ENCODE measurements at places on chromosomes 11 and 22.

DNA sequence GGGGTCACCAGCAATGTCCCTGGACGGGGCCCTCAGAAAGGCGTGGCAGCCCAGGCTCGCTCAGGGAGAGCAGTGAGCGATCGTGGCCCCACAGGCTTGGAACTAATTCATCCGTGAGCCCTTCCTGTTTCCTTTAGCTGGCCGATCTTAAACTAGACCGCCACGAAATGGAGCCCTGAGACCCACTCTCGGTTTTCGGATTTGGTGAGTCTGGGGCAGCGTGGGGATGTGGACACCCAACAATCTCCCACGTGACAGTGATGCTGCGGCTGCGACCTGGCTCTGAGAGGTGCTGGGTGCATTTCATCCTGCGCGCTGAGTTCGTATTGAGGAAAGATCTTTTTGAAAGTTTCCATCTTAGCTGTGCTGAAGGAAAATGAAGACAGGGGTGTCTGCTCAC, 501.3 kb upstream of the B3GAT1 start:
- DNase-seq = no peak

GRCh38 chr22:26887456-26887855, 230.1 kb downstream of the MIAT start:
- DNase-seq = no peak

DNA sequence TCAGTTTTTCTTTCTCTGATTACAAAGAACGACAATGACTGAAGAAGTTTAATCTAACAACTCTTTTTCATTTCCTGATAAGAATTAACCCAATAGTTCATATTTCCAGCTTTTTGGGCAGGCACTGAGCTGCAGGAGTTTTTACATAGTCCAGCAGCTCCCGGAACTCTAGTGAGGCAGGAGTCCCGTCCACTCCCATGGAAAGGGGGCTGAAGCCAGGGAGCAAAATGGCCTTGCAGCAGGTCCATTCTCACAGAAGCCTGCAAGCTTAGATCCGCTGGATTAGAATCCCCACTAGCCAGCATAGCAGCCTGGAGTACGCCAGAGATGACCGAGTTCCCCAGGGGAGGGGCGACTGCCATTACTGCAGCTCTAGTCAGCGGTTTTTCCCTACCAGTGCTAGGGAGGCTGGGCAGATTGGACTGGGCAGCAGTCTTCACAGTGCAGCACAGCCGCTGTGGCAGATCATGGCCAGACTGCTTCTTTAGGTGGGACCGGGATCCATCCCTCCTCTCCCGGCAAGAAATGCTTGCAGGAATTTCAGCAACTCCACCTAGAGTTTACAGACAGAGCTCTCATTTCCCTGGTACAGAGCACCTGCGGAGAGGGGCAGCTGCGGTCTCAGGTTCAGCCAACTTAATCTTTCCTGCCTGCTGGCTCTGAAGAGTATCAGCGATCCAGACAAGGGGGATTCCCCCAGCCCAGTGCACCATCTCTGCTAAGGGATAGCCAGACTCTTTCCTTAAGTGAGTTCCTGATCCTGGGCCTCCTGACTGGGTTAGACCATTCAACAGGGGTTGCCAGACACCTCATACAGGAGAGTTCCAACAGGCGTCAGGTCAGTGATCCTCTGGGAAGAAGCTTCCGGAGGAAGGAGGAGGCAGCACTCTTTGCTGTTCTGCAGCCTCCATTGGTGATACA, 742 bp upstream of the CASP4 start:
- no peak for DNase-seq

- no peak for DNase-seq
These were observed 37.6 kb downstream of the ATXN10 start for GRCh38 chr22:45709060-45709739.

GRCh38 chr11:120130991-120131760, 6.7 kb downstream of the TRIM29 start:
- DNase-seq = no peak

Measured in GM13977 (cell line).